ENCODE measurements at places on chromosomes 5 and 9. TPM values are rescaled to one million over a fixed set of nuclear protein-coding genes. Genes with fewer than 3 reads are reported as not detected.

ST6GALNAC4 gene
- total RNA-seq: 21.3 TPM

GRCh38 chr5:38672059-38672788 lies 115.8 kb upstream of the LIFR start:
- peak; percentile 72 for DNase-seq

DNA sequence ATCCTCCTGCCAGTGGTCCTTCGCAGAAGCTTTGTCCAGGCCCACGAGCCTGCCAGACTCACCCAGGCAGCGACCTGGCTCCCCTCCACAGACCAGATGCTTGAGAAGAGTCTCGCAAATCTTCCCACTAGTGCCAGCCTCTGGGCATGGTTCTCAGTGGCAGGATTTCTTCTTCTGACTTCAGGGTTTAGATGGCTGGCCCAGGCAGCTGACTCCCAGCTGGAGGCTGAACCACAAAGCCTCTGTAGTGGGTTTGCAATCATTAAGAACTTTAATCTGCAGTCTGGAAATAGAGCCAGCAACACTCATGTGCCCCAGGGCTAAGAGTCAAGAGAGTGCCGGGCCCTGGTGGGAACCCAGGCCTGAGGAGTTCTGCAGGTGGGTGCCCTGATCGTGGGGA lies 90.6 kb upstream of the ICE1 start:
- DNase-seq: no peak

GRCh38 chr9:84499969-84500582 lies 159.5 kb upstream of the SLC28A3 start:
- DNase-seq: peak; percentile 15

DNA sequence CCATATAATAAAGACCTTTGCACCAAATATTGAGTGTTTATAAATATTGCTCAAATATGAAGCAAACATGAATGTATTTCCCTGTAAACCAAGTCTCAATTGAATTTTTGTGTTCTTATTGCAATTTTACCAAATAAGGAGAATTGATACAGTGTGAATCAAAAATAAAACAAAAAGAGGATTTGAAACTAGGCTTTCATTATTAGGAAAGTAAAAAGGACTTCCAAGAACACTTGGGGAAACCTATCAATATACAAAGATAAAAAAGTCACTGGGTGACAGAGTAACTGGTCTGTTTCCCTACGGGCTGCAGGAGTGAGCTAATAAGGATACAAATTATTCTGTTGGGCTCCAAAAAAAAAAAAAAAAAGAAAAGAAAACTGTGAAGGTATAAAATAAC lies 44.8 kb upstream of the SNX2 start:
- DNase-seq: no peak

DNA sequence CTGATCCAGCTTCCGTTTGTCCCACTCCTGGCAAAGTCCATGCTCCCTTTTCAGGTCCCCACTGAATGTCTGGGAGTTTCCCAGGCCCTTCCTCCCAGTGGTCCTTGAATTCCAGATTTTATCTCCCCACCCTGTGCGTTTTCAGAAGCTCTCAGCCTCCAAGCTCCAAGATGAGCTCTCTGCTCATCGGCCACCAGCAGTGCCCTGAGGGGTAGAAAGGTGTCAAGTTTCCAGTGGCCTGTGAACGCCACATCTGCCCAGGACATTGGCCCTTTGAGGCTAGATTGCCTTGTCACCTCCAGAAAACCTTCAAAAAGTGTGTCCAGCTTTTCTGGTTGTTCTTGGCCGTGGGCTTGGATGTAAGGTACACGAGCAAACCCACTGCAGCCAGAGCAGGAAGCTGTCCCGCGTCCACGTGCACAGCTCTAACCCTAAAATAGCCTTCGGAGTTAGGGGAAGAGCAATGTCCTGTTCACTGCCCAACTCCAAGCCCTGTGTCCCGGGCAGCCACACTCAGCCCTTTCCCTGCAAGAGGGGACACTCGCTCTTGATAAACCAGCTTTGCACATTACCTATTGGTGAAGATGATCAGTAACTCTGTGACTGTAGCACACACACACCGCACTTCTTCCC lies 10.9 kb upstream of the LRRC14B start:
- no peak for DNase-seq

GRCh38 chr5:174271316-174271715 lies 225.8 kb downstream of the NSG2 start:
- DNase-seq: no peak

DNA sequence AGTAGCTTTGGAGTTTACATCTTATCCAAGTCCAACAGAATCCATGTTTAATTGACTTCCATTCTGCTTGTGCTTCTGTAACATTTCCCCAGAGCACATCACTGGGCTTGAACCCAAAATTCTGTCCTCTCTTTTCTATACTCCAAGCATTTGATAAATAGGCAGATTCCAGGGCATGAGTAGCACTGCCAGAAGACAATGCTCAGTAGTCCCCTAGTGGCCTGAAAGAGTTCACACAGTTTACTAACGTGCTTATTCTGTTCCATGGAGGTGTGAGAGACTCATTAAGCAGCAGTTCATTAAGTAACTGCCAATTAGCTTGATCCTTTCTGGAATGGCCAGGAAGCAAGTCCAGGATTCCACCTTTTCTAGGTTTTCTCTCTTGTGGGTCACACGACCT lies 9.4 kb upstream of the GABRA6 start:
- peak; percentile 15 for DNase-seq

- peak; percentile 68 for DNase-seq
Measured at GRCh38 chr9:127937388-127938297, at the start of gene DPM2. Gene DPM2, minus strand, starts transcription at chr9:127937854. Its CDS starts 34 bp downstream, at chr9:127937820.

DNA sequence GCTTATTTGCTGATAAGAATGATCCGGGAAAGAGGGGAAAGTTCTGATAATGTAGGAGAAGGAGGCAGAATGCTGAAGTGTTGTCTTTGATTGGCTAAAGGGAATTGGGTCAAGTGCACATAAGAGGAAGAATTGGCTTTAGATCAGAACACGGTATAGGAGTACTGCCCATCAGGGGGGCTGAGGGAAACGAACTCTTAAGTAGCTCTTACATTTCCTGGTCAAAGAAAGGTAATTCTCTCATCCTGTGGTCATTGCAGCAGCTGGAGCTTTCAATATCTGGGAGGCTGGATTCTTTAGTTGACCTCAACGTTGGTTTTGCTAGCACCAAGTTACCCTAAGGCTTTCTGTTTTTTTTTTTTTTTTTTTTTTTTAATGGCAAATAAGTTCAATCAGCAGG lies 178.7 kb upstream of the NR3C1 start:
- no peak for DNase-seq

MELK gene
- 8.2 TPM for total RNA-seq

- no peak for DNase-seq
Measured at GRCh38 chr5:101153526-101153925, 250.4 kb upstream of the ST8SIA4 start.

GRCh38 chr5:115600766-115601165 lies 1.5 kb downstream of the TICAM2 start:
- DNase-seq: peak; percentile 76

DNA sequence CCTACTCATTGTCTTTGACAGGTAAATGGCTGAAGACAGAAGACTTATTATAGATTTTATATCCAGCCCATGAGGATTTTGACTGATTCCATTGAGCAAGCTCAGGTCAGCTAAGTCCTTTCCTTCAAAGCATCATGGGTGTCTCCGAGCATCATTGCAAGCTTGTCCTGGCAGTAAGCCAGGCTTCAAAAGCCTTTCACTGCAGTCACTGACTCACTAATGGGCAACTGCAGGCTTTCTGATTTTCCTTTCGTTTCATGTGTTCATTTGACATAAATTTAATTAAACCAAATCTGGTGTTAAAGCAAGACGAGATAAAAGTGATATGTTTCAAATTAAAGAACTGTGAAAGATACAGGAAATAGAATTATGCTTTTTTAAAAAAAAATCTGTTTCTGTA lies 426.2 kb downstream of the ANXA1 start:
- DNase-seq: peak; percentile 49

DNA sequence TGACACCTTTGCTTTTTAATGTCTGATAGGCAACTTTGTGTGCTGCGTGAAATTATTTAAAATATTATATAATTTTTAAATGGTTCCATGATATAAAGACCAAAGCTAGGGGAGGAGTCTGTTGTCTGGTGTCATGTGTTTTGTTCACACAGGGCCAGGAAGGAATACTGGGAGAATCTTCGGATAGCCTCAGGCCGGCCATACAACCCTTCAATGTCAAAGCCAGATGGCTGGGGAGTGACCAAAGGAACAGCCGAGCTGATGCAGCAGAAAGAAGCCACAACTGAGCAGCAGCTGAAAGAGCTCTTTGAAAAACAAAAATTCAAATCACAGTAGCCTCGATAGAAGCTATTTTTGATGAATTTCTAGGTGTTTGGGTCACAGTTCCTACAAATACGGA lies 19.2 kb downstream of the BHMT start:
- no peak for DNase-seq

GRCh38 chr5:151742870-151743294 lies 15.5 kb downstream of the ATOX1 start:
- DNase-seq: peak; percentile 47

DNA sequence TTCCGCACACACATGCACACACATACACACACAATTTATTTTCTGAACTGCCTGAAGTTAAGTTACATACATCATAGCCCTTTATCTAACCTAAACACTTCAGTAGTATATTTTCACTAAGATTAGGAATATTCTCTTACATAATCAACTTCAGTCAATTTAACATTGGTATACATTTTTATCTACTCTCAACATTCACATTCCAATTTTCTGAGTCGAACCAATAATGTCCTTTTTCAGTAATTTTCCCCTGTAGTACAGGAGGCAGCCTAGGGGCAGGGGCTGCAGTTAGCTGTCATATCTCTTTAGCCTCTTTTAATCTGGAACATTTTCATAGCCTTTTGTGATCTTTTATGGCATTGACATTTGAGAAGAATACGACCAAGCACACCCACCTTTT lies 150.1 kb downstream of the DAB2IP start:
- no peak for DNase-seq

FOXD1 gene
- total RNA-seq: 2.3 TPM

DNA sequence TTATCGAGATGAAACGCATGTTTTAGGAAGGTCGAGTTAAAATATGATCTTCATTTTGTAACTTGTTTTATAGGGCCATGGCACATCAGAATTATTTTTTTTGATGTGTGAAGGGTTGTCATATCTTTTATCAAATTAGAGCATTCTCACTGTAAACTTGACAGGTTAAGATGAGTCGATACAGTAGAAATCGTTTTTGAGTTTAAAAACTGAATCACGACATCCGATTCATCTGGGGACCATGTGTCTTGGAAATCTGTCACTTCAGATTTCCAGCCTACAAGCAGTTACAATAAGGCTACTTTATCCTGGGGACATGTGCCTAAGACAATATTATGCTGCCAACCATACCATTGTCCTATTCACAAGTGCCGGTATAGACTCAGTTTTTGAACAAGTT lies 136.2 kb downstream of the ALDH1A1 start:
- DNase-seq: no peak
